ENCODE measurements at places on chromosomes 5 and 9. TPM values are rescaled to one million over a fixed set of nuclear protein-coding genes. Genes with fewer than 3 reads are reported as not detected.

Gene PCDHGC3
- 9.1 TPM for total RNA-seq

Gene ADAMTSL2
- total RNA-seq: 2.9 TPM

Gene FOXD4
- total RNA-seq: not detected

Gene COMMD10
- total RNA-seq: 21.8 TPM

Gene MARCHF11
- 0.37 TPM for total RNA-seq

Gene SLC6A7
- total RNA-seq: not detected

Gene TMEM250
- total RNA-seq: 11.9 TPM

Gene SLC6A3
- not detected for total RNA-seq

Gene PCDHA6
- 0.31 TPM for total RNA-seq

All from pancreas (tissue), 10 donors.